ENCODE measurements at places on chromosomes 11 and 22.

DNA sequence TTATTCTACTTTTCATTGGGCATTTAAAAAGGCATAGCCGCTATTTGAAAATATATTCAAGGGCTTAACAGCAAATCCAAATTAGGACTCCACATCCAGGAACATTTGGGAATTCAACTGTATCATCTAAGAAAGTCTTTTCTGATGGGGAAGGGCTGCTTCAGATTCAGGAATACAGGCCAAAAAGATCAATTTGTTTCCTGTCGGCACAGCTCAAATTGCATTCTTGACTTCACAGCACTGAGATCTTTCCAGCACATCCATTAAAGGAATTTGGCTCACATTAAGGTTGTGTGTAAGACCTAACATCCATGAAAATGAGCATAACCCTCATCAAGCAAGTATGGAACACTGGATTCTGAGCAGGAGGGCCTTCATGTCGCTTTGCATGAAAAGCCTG lies 1169.5 kb upstream of the CCDC90B start:
- no peak for DNase-seq
- no peak overlapping the region for H3K27ac ChIP-seq
- H3K4me3 ChIP-seq = no peak overlapping the region
- peaks cover 4% of the 10 kb centered on the region for H3K4me1 ChIP-seq
- H3K27me3 ChIP-seq = no peaks in the 10 kb centered on the region

GRCh38 chr11:111500481-111500880 lies 11.7 kb downstream of the BTG4 start:
- no peak overlapping the region for H3K27ac ChIP-seq
- DNase-seq = no peak
- H3K4me1 ChIP-seq = peaks cover 6% of the 10 kb centered on the region
- no peak overlapping the region for H3K4me3 ChIP-seq
- H3K36me3 ChIP-seq = no peaks in the 10 kb centered on the region

- no peak overlapping the region for H3K4me3 ChIP-seq
- peaks cover 18% of the 10 kb centered on the region for H3K27me3 ChIP-seq
- no peak overlapping the region for H3K27ac ChIP-seq
- H3K4me1 ChIP-seq = peaks cover 4% of the 10 kb centered on the region
Measured at GRCh38 chr11:77155082-77155475, 27.0 kb downstream of the MYO7A start.

DNA sequence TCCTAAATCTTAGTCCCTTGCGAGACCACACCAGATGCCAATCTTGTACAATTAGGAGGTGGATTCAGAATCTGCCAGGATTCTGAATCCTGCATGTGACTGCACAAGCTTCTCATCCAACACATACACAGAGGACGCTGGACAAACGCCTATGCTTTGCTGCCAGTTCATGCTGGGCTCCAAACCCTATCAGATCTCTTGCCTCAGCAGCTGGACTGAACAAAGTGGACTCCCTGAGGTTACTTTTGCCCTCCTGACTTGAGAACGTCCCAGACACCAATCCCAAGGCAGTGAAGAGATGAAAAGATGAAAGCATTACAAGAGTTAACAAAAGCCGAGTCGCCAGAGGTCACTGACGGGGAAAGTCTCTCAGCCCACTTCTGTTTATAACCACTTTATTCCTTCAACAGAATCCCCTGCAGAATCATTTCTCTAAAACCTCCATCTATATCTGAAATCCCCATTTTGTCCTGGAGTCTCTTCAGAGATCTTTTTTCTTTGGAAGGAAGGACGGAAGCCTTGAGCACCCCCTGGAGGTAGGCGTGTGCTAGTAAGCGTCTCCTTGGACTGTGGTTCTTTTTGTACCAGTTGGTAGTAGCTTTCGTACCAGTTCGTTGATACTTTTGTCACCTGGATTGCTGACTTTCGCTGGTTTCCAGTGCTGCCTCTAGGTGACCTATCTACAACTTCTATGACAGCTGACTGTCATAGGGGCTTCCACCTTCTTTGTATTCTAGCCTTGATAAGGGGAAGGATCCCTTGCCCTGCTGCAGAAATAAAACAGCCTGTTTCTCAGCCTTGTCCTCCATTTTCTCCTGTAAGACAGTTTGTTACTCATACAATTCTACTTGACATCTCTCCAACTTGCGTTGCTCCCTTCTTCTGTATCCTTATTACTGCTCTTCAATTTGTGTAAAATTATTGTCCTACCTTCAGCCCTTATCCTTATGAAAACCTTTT lies 26.1 kb upstream of the EED start:
- no peak overlapping the region for H3K27ac ChIP-seq
- no peaks in the 10 kb centered on the region for H3K36me3 ChIP-seq
- no peaks in the 10 kb centered on the region for H3K4me1 ChIP-seq
- peak; percentile 18 for DNase-seq
- no peak overlapping the region for H3K4me3 ChIP-seq

Measured in progenitor cell of endocrine pancreas (in vitro differentiated cells).